CD4-positive, alpha-beta T cell treated with Interleukin-10 for 1 hour (primary cell): ENCODE measurements at places on chromosomes 3 and 15.
A peak's percentile ranks its signal among the peaks of the same experiment; 100 is the strongest.

DNA sequence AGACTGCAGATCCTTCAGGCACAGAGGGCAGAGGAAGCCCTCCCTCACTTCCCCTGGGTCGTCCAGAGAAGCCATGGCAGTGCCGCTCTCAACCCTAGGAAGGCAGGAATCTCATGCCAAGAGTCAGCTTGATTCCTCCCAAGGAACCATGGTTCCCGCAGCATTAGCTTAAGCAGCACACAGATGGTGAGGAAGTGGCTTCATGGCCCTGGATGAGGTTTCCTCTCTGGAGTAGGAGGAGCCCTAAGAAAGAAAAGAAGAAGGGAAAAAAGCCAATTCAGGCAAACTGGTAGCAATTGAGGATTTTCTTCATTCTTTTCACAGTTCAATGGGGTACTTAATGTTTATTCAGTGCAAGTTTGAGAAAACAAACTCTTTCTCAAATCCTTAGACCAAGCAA lies 2.9 kb downstream of the RBSN start:
- no peak for DNase-seq

DNA sequence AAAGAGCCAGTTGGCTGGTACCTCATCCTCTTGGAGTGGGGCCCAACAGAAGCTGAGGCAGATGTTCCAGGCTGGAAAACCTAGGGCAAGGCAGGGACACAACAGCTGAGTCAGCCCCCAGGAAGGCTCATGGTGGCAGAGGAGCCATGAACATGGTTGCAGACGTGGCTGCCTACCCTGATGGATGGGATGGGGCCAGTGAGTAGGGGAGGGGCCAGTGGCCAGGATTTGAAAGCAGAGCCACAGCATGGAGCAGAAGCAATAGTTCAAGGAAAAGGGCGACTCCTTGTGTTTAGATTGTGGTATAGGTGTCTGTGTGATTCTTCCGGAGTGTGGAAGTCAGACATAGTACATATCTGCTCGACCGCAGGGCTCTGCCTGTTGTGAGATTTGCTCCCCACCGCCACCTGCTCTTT lies 24.2 kb downstream of the PXYLP1 start:
- peak; percentile 71 for DNase-seq

- no peak for DNase-seq
These were observed 38.8 kb downstream of the LRRFIP2 start for GRCh38 chr3:37135561-37135960.

DNA sequence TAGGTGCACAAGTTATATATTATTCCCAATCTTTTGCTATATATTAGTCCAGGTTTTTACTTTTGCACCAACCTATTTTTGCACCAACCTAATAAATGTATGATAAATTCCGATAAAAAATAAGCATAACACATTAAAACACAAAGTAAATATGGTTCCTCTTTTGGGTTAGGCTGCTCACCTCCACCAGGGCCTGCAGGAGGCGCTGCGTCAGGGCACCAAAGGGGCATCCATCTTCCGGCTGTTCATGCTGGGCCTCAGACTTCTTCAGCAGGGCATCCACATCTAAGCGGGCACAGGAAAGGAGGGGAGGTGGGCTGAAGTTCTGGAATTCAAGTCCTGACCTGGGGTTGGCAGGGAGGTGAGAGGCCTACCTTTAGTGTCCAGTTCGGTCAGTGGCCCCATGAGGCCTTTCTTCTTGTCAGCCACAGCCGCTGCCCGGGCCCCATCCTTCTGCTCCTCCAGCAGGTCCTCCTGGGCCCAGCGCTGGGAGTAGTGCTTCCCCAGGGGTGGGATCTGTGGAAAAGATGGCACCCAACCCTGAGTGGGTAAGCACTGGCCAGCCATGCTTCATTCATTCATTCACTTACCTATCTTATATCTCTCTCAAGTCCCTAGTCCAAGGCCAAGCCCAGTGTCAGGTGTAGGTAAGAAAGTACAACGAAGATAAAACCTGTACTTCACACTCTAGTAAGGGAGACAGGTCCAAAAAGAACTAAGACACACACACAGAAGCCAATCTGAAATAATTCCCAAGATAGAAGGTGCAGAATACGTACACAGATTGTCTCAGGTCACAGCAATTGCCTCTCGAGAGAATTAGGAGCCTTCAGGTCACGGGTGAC lies 5.2 kb downstream of the TADA3 start:
- peak; percentile 19 for DNase-seq

GRCh38 chr15:45801543-45801942 lies 166.7 kb downstream of the SQOR start:
- no peak for DNase-seq

- DNase-seq = no peak
These were observed 133.9 kb downstream of the CCNL1 start for GRCh38 chr3:157026091-157026490.

- DNase-seq = no peak
These were observed 4.7 kb upstream of the CEMIP start for GRCh38 chr15:80774486-80774885.
